KG1 (cell line): ENCODE measurements at places on chromosomes 3 and 15.

DNA sequence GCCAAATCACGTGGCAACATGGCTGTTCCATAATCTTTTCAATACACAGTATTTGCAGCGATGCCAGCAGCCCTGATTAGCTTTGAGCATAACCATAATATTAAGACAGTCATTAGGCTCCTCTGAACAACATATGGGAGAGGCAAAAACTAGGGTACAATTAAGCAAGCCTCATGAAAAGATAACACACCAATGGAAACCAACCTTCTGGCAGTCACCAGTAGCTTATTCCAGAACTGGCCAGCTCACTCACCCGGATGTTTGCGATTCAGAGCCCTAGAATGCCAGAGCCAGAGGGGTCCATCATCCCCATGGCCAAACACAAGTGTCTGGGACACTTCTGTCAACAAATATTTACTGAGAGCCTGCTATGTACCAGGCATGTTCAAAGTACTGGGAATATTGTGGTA is 48.8 kb upstream of the PLXND1 start:
- no peak for DNase-seq

DNA sequence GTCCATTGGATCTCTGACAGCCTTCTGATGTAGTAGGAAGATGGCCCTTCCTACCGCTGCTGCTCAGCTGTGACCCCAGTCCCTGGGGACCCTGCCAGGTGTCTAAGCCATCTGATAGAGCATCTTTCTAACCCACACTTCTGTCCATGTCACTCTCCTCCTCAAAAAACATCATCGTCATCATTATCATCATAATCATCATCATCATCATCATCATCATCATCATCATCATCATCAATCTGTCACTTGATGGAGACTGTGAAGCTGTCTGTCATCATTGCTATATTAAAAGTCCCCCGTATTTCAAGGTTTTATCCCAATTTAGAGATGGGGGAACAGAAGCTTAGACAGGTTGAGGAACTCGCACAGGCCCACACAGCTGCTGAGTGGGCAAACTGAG is 75.1 kb upstream of the SLC6A11 start:
- DNase-seq = no peak

- DNase-seq = no peak
Measured at GRCh38 chr3:62542185-62542584, 168.8 kb upstream of the FEZF2 start.

DNA sequence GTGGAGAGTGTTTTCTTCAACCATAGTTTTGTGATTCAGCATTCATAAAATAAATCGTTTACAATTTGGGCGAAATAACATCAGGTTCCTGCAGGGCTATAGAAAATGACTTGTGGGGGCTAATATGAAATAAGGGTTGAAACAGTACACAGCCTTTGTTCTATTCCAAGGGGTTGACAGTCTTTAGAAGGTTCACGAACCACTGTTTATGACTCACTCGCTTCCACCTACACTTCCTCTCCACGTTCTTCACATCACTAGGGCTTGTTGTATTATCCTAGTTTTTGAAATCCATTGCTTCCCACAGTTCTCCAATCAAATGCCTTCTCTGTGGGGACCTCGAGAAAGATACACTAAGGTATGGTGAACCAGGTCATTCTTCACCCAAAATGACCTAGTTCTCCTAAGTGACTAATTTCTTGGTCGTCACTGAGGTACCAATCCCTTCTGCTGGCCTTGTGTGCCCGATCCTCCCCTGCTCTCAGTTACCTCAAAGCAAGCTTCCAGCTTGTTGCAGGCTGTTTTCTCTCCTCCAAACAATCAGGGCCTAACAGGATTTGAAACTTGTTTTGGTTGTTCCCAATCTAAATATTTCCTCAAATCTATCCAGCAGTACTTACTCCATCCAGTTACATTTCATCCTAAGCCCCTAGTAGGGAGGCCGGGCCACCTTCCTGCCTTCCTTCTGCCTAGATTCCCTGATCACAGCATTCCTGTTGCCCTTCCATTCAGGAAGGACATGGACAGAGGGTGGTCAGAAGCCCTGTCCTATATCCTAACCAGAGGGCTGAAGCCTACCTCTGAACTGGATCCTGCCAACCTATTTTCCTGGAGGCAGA is 23.1 kb upstream of the TBL1XR1 start:
- no peak for DNase-seq

DNA sequence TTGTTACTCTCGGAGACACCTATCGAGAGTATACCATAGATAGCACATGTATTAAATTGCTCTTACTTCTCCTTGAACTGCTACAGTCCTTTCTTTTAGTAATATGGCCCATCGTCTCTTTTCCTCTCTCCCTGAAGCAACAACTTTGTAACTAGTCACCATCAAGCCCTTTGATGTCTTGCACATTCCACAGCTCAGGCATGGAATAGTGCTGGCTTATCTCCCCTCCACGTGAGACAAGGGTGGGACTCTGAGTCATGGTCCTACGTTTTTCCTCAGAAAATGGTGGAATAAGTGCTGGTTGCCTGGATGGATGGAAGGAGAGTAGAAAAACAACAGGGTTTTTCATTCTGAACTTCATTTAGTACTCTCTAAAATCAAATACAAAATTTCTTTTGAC is 163.3 kb upstream of the MBNL1 start:
- no peak for DNase-seq

GRCh38 chr3:137764001-137764433 is at the start of gene SOX14:
Gene SOX14 (plus strand): TSS chr3:137764315. CDS start chr3:137764785, 470 bp downstream.
- no peak for DNase-seq

GRCh38 chr15:48559285-48559684 is 86.2 kb downstream of the FBN1 start:
- no peak for DNase-seq

DNA sequence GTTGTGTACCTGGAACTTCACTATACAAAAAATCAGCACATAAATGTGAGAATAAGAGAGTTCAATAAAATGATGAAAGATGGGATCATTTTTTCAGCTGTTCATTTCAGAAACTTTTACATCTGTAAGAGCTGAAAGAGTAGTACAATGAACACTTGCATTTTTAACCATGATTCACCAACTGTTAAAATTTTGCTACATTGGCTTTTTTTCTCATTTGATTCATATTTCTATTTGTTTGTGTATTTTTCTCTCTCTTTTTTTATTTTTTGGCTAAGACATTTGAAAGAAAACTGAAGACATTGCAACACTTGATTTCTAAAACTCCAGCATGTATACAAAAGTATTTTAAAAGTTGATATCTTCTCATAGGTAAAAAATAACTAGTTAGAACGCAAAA is 98.3 kb upstream of the CDIN1 start:
- DNase-seq = no peak

- DNase-seq = no peak
Measured at GRCh38 chr3:16467393-16467792, 46.1 kb downstream of the RFTN1 start.

DNA sequence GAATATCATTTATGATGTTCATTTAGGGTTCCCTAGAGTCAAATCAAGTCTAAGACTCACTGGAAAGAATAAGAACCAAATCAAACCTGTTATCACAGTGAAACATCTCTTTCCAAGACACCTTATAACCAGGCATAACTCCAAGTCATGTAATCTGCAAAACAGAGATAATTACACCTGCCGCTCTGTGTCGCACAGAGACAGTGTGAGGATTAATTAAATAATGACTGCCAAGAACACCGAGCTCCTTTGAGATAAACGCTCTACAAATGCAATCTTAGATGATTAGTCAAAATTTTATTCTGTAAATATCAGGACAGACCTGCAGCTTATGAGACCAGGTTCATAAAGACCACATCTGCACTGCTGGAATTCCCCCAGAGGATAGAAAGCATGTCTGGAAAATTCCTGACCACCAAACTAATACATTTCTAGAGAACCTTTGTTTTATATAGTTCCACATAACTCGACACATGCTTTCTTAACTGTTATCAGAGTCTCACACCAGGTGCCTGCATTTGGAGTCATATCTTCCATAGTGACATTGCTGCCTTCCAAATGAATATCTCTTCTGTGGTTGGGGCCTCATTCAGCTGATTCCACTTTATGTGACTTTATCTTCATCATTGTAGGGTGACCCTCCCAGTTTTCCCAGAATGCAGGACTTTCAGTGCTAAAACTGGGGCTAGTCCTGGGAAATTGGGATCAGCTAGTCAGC is 252.8 kb downstream of the CD47 start:
- no peak for DNase-seq

DNA sequence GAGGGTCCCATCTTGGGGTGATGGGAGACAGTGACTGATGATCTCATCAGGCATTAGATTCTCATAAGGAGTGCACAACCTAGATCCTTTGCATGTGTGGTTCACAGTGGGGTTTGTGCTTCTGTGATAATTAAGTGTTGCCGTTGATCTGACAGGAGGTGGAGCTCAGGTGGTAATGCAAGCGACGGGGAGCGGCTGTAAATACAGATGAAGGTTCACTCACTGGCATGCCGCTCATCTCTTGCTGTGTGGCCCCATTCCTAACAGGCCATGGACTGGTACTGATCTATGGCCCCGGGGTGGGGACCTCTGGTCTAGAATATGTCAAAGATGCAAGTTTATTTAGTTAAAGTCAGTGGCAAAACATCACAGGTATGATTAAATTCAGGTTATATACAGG is 8.7 kb downstream of the MEF2A start:
- DNase-seq = no peak

GRCh38 chr15:68818066-68818768 is 2.5 kb downstream of the ANP32A start:
- DNase-seq = peak; percentile 37

GRCh38 chr3:78041486-78041885 is 1001.6 kb downstream of the ROBO2 start:
- no peak for DNase-seq
